ENCODE measurements at places on chromosomes 6 and 20.

DNA sequence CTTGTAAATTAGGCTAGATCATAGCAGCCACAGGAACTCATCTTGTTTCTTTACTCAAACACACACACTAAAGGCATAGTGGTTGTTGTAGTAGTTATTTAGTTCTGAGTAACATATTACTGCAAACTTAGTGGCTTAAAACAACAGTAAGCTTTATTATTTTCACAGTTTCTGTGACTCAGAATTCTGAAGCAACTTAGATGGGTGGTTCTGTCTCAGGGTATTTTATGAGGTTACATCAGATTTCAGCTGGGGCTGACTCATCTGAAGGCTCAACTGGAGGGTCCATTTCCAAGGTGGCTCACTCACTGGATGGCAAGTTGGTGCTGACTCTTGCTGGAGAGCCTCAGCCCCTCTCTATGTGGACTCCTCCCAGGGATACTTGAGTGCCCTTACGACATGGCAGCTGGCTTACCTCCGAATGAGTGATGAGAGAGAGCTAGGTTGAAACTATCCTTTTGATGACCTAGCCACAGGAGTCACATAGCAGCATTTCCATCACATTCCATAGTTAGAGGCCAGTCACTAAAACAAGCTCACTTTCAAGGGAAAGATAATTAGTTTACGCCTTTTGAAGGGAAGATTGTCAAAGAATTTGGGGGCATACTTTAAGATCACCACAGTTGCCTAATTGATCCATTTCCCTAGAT, 136.5 kb upstream of the PRND start:
- no peak for DNase-seq

- no peak for DNase-seq
These were observed 108.6 kb upstream of the DOK5 start for GRCh38 chr20:54366669-54367344.

DNA sequence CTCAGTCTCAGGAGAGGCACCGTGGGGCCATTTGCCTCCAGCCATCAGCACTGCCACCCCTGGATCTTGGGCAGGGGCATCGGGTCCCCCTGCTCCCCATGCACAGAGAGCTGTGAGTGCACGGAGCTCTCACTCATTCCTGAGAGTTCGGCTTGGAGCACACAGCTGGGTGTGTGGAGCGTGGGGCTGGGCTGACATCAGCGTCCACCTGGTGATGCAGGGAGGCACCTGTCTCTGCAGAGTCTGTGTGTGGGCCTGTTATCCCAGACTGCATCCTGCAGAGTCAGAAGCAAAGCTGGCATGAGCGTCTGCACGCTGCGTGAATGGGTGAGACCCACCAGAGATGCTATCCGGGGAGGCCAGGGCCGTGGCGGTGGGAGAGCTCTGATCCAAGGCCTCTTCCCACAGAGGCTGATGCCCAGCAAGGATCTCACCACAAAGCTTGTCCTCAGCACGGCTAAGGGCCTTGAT, 248.8 kb upstream of the AFDN start:
- no peak for DNase-seq

- no peak for DNase-seq
These were observed 17.8 kb downstream of the SYNDIG1 start for GRCh38 chr20:24487240-24487639.

GRCh38 chr20:18742841-18743240, 70.7 kb upstream of the SCP2D1 start:
- DNase-seq, result no peak

DNA sequence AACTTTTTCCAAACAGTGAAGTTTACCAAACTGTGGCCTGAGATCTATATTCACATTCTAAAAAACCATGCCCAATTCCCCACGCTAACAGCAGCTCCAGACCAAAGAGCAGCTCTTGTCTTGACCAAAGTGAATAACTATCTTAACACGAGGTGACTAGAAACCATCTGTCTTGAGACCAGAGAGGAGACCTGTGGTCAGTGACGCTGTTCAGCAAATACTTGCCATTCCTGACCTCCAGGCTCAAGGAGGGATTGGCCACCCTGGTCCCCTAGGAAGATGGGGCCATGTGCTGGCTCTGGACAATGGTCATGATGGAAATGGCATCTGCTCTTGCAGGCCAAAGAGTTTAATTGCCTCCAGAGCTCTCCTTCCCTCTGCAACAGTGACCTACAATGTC, 104.4 kb upstream of the CD93 start:
- no peak for DNase-seq

DNA sequence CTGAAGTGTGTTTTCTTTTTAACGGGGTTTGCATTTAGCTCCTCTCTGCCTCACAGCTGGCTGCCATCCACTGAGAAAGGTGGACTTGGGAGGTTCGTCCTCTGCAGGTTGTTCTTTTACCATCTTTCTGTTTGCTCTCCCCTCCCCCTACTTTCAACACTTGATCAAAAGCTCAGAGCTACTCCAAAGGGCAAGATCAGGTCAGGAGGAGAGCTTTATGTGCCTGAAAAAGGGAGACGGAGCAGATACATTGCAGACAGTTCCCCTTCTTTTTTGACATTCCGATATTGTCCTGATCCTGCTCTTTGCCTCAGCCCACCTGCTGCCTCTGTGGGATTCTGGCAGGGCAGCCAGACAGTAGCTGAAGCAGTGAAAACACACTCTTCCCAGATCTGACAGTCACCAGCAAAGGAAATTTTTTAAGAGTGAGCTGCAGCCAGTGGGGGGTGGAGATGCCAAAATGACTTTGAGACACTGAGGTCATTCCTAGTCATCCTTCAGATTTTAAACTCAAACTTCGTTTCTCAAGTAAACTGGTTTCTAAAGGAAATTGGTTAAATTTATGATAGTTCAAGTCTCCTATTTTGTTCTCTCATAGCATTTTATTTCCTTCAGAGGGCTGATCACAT, 26.5 kb downstream of the SMLR1 start:
- DNase-seq, result no peak

DNA sequence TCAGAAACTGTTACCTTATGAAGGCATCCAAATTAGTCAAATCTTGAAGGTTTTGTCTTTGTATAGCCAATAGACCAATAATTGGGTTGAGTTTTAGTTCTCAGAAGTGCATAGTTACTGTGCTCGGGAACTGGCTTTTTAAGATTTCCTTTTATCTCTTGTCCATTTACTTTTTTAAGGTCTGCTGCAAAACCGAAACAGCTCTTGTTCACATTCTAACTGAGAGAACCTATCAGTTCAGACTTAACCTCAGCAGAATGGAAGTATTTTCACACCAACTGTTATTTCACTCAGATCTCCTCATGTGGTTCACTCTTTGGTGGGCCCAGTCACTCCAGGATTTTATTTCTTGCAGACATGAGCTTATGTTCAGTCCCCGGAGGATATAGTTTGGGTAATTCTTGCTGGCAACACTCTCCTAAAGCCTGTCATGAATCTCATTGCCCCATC, 55.5 kb downstream of the TPBG start:
- no peak for DNase-seq

GRCh38 chr6:73309785-73310502, 44.1 kb downstream of the DPPA5 start:
- DNase-seq, result peak; percentile 14

- no peak for DNase-seq
These were observed 3.2 kb upstream of the RIPOR3 start for GRCh38 chr20:50694379-50695134.

GRCh38 chr20:20363799-20364592, 3.9 kb upstream of the INSM1 start:
- DNase-seq, result no peak

DNA sequence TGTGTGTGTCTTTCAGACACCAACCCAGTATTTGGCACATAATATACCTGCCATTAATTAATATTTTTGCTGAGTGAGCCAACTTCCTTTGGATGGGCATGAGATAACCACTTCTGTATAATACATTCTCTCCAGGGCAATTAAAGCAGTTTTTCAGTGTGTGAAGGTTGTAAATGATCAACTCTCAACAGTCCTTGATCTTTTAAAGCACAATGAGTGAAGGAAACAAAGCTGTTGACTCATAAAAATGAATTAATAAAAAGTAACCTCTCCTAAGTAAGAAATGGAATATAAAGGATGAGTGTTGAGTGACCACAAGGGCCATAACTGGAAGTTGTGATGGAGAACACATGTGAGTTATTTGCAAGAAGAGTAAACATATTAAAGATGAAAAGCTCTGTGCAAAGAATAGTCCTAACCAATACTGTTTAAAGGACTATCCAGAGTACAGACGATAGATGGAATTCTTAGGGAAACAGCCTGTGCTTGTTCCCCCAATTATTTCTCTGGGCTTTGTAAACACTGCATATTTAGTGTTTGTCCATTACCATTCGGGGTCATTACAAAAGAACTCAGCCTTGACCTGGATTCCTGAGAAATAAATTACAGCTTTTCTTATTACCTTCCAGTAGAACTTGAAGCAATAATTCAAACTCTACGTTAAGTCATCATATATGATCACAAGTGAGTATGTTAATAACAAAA, 446.2 kb downstream of the PLCB1 start:
- no peak for DNase-seq

DNA sequence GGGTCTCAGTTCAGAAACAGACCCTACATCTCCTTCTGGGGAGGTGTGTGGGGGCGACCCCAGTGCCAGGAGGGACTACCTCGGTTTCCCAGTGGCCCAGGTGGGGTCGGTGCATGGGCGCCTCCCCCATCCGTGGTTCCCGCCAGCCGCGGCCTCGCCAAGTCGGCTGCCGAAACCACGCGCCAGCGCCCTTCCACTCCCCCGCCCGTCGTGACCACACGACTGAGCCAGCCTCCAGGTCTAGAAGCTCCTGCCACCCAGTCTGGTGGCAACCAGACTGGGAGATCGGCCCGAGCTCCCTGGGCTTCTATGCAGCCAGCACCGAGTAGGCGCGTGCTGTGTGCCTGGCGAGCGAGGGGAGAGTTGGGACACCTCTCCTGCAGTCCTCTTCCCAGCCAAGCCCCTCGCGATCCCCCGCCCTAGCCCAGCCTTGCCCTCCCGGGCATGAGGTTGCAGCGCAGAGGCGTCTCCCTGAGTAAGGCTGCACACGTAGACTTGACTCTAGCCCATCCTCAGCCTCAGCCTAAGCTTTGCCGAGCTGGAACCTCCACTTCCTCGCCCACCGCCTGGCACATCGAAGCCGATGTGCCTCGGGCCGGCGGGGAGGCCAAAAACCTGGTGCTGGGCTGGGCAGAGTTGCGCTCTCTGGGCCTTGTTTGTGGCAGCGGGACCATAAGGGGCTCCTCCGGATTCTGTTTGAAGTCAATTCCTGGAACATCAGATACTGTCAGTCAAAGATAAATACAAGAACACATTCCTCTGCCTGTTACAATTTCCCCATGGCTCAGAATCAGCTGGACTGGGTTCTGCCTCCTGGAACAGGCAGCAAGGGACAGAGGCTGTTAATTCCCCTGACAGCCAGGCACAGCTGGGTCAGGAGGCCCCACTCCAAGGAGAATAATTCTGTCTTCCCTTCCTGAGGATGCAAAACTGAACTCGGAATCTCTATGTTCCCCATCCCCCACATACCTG, 1.5 kb upstream of the CPNE5 start:
- DNase-seq, result no peak

DNA sequence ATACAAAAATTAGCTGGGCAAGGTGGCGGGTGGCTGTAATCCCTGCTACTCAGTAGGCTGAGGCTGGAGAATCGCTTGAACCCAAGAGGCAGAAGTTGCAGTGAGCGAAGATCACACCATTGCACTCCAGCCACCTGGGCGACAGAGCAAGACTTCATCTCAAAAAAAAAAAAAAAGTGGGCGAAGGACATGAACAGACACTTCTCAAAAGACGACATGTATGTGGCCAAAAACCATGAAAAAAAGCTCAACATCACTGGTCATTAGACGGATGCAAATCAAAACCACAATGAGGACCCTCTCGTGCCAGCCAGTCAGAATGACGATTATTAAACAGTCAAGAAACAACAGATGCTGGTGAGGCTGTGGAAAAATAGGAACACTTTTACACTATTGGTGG, 344.9 kb upstream of the JARID2 start:
- DNase-seq, result no peak

DNA sequence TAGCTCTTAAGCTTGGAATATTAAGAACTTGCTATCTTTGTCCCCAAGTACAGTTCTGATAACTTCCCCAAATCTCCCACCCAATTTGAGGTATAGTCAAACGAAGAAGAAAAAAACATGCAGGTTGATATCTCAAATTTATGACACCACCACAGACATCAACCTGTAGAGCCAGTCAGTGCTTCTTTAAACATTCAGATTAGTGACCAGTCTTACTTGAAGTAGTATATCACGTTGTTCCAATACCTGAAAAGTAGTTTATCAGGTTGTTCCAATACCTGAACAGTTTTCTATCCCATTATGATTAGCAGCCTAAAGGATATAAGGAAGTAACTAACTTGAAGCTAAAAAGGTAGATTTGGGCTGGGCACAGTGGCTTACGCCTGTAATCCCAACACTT, 85.3 kb downstream of the ALDH8A1 start:
- no peak for DNase-seq

DNA sequence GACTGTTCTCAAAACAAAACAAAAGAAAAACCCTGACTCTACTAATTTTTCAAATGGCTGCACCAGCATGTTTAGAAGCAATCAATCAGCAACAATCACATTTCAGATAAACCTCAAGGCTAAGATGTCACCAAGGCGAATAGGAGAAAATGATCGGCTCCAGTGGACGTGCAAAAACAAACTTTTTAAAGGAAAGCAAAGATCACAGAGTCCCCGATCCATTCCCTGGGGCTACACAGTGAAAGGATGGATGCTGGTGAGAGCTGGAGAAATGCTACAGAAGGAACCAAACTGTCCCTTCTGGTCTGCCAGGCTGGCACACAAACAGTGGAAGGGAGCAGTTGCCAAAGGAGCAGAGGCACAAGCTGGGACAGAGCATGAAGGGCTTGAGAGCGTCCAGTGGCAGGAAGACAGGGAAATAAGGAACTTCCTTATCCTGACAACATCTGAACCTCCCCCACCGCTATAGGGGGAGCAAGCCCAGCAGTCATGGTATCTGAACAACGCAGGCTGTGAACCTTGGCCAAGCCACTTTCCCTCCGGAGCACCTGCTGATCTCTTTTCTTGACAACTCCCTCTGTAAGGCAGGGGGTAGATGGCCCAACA, 73.7 kb upstream of the HIVEP1 start:
- DNase-seq, result no peak

DNA sequence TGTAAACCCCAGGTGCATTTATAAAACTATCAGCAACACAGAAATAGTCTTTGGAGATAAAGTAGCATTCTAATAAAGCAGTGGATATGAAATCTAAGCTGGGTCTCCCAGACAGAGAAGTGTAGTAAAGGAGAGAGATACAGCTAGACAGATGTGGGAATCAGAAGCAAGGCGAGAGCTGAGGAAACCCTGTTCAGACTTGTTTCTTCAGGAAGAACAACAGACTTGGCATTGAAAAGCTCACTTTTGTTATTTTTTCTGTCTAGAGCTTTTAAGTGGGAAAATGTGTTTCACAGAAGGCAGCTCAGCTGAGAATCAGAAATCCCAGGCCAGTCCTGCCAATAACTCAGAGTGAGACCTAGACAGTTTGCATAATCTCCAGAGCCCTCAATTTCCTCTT, 52.9 kb downstream of the SLC35B3 start:
- DNase-seq, result no peak

GRCh38 chr6:136784910-136785746, 7.1 kb downstream of the MAP3K5 start:
- no peak for DNase-seq
